NCI-H460 (cell line): ENCODE measurements at places on chromosomes 2 and 18.

GRCh38 chr2:144198116-144198515 lies 321.8 kb downstream of the ZEB2 start:
- no peak for DNase-seq

GRCh38 chr18:31070206-31070605 lies 27.7 kb upstream of the DSC3 start:
- DNase-seq: no peak

DNA sequence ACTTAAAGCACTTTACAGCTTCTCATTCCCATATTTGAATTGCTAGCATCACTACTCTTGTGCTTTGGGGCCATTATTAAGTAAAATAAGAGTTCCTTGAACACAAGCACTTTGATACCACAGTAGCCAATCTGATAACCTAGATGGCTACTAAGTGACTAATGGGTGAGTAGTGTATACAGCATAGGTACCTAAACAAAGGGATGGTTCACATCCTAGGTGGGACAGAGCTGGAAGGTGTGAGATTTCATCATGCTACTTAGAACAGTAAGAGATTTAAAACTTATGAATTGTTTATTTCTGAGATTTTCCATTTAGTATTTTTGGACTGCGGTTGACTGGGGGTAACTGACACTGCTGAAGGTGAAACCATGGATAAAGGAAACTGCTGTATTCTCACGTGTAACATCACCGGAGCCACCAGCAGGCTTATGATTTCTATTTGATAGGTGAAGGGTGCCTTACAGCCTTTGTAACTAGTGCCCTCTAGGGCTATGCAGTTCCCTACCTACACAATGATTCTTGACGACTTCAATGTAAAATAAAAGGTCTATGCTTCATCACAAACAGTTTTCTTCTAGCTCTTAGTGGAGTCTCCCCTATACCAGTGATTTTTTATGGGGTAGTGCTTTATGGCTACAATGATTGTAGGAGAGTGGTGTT lies 22.1 kb upstream of the CRIM1 start:
- no peak for DNase-seq

- DNase-seq: no peak
Observed at GRCh38 chr2:15435474-15435873, 125.7 kb downstream of the NBAS start.

DNA sequence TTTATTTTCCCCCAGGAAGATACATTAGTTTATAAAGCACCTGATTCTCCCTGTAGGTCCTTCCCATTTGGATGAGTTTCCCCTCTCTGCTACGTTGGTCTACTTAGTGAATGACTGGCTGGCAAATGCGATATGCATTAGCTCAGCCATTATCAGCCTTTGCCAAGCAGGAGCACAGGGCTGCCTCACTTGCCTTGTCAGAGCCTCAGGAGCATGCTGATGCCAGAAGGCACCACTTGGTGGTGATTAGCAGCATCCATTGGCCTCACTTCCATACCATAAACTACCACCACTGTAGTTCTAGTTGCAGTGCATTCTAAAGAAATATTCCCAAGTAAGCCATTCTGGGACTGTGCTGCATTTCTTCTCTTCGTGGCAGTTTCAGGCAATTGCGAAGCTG lies 442.8 kb upstream of the CHST9 start:
- DNase-seq: no peak
